Left ventricle myocardium superior (tissue), 1 donor: ENCODE measurements at places on chromosomes 5 and 9. TPM values are rescaled to one million over a fixed set of nuclear protein-coding genes. Genes with fewer than 3 reads are reported as not detected.

- DNase-seq: peak; percentile 58
These were observed 1.0 kb downstream of the ZDHHC11 start for GRCh38 chr5:849651-850301.

The ADRB2 gene
- total RNA-seq: 5.4 TPM

The SLC4A9 gene
- total RNA-seq: not detected

- no peak for DNase-seq
These were observed 46.0 kb upstream of the DAB2 start for GRCh38 chr5:39470811-39471210.

DNA sequence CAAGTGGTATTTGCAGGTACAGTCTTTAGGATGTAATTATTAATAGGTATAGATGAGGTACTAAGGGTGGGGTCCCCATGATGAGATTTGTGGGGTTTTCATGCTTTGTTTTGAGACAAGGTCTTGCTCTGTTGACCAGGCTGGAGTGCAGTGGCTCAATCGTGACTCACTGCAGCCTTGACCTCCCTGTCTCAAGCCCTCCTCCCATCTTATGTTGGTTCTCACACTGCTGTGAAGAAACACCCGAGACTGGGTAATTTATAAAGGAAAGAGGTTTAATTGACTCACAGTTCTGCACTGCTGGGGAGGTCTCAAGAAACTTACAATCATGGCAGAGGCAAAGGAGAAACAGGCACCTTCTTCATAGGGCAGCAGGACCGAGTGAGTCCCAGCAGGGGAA lies 217.5 kb downstream of the CDK5RAP2 start:
- no peak for DNase-seq

GRCh38 chr5:125189531-125189941 lies 443.1 kb upstream of the ZNF608 start:
- DNase-seq: no peak

DNA sequence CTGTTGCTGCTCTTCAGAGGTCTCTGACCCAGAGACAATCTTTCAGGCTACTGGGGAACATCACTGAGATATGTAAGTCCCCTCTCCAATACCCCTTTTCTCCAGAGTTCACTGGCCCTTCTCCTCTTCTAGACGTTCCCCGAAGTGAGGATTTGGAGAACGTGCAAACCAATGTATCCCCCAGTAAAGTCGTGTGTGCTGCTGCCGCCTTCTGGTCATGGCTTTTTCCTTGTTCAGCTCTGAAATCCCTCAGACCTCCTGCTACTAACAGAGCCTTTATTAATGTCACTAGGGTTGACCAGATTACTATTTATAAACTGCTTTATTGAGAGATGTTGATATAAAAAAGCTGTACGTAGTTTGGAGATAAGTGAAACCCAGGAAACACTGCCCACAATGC lies 1028.6 kb downstream of the CDH9 start:
- DNase-seq: no peak

The PLEKHG4B gene
- not detected for total RNA-seq

- no peak for DNase-seq
These were observed 75.4 kb upstream of the CPLX2 start for GRCh38 chr5:175795959-175796358.

DNA sequence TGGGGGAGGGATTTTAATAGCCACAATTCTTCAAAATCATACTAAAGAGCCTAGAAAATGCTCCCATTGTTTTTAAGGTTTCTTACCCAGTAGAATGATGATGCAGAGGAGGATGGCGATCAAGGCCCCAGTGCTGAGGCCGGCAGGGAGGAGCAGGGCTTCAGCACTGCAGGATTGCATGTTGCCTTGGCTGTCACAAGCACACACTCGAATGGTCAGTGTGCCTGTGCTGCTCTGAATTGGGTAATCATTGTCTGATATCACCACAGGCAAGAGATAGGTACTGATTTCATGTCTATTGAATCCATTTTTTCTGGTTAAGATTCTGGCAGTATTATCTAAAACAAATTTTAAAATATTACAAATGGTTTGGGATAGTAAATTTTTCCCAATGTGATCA lies 153.3 kb downstream of the CDH10 start:
- DNase-seq: no peak

GRCh38 chr9:118162716-118163115 lies 458.5 kb downstream of the TLR4 start:
- DNase-seq: no peak

DNA sequence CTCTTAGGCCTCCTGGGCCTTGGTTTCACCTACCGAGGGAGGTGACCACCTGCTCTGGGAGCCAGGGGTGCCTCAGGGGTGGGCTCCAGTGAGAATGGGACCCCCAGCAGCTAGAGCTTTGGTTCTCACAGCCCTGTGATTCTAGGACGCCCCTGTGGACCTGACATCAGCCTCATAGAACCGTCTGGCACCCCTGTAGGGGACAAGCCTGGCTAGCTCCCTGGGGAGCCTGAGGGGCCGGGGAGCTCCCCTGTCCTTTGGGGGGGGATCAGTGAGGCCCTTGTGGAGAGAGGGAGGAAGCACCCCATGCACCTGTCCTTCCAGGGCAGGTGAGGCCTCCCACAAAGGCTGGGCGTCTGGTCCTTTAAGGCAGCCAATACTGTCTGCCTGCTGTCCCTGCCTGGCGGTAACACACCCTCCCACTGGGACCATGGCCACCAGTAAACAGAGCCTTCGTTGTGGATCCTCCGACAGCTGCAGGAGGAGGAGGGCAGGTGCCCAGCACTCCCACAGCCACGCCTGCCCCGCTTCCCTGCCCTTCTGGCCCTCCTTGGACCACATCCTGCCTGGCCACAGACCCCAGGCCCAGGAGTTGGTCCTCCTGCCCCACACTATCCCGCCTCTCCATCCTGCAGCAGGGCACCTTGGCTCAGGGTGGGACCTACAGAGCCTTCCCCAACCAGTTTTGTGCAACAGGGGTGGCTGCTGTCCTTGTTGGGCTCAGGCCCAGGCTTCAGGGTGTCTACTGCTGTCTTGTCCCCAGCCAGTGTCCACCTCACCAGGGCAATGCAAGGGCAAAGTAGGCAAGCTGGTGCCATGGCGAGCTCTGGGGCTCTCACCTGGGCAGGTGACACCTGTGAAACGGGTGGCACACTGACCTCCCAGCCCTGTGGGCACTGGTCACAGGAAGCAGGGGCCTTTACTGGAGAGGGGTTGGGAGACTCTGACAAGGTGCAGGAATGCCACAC lies 3.0 kb upstream of the TUBB4B start:
- DNase-seq: no peak

The IFNA2 gene
- not detected for total RNA-seq

GRCh38 chr5:57166276-57166675 lies 7.6 kb upstream of the GPBP1 start:
- DNase-seq: no peak

- DNase-seq: no peak
These were observed 13.2 kb upstream of the NDUFS4 start for GRCh38 chr5:53547226-53547625.

DNA sequence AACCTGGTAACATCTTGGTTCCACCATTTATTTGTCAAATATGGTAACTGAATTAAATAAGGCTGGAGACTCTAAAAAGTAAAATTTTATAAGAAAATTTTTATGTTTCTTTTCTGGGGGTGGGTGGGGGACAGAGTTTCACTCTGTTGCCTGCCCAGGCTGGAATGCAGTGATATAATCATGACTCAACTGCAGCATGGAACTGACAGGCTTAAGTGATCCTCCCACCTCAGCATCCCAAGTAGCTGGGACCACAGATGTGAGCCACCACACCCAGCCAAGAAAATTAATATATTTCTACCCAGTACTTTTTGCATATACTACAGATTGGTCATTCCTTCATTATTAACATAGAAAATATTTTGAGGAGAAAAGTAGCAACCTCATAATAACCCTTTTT lies 216.9 kb downstream of the DEPDC1B start:
- no peak for DNase-seq

The FST gene
- total RNA-seq: 3.2 TPM

- DNase-seq: no peak
These were observed 5.9 kb upstream of the FAM13B start for GRCh38 chr5:138038826-138039225.
